Bronchus fibroblast of lung (primary cell): ENCODE measurements at places on chromosomes 5 and 9. TPM values are rescaled to one million over a fixed set of nuclear protein-coding genes. Genes with fewer than 3 reads are reported as not detected.

Gene SPINK6
- total RNA-seq: not detected in 2 replicates

Gene CSNK1A1
- 192 and 204 TPM in 2 replicates for total RNA-seq

Gene ANP32B
- 21.9 and 22.4 TPM in 2 replicates for total RNA-seq

Gene PCDHAC2
- not detected in 2 replicates for total RNA-seq
